ENCODE measurements at places on chromosomes 5 and 9. TPM values are rescaled to one million over a fixed set of nuclear protein-coding genes. Genes with fewer than 3 reads are reported as not detected.

DNA sequence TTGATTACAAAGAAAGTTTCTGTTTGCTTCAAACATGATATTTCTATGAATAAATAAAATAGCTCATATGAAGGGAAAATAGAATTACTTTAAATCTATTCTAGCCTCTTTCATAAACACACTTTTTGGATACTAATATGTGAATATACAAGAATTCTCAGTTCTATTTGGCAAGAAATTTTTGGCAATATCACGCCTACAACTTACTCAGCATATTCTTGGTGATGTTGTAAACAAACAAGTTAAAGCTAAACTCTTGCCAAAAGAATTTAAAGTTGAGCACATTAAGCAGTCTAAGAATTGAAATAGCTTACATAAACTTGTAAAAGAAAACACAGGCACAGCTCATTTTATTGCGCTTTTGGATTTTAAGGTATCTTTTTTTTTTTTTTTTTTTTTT, 209.8 kb downstream of the CDH12 start:
- no peak for DNase-seq

Gene NRARP
- polyA plus RNA-seq = not detected

GRCh38 chr9:79756414-79756813, 184.6 kb downstream of the TLE4 start:
- DNase-seq = no peak

DNA sequence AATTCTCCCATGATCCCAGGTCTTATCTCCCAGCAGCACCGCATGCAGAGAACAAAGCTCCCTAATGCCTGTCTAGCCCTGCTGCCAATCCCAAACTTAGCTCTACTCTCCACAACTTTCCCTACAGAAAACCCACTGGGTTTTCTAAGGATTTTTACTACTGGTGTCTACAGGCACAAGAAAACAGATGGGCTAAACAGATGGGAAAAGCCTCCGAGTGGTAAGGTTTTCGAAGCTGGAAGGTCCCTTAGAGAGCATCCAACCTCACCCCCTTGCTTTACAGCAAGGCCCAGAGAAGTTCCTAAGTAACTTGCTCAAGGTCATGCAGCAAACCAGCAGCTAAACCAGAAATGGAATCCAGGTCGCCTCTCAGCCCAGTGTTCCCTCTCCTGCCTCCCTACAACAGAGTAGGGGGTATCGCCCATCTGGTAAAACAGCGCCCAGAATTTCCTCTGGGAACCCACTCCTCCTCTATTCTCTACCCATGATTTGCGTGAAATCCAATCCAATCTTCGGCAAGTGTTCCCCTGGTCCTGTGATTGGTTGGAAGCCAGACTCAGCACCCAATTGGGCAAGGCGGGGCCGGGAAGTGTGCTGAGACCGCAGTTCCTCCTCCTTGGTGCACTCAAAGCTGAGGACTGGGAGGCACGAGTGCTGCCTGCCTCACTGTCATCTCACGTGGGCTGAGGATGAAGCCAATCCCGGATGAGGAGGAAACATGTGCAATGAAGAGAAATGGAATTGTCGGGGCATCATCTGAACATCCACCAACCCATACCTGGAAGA, 20.8 kb downstream of the CPLX2 start:
- no peak for DNase-seq

Gene AQP3
- 0.52 TPM for polyA plus RNA-seq

GRCh38 chr5:3036041-3036788, 284.7 kb upstream of the IRX2 start:
- no peak for DNase-seq

Measured in naive B cell (primary cell).